ENCODE measurements at places on chromosomes 1 and 21. TPM values are rescaled to one million over a fixed set of nuclear protein-coding genes. Genes with fewer than 3 reads are reported as not detected.

Gene WNT4
- under 0.01 TPM for total RNA-seq

Gene AMY2A
- 0.09 TPM for total RNA-seq

Gene THEM5
- not detected for total RNA-seq

Gene SRM
- 10.7 TPM for total RNA-seq

Gene CLCN6
- total RNA-seq: 11.0 TPM

Gene HLCS
- 28.4 TPM for total RNA-seq

Gene CD1B
- total RNA-seq: not detected

Gene ACTA1
- total RNA-seq: not detected

Gene CASQ2
- not detected for total RNA-seq

Gene SLC6A17
- 0.09 TPM for total RNA-seq
